ENCODE measurements at places on chromosomes 7 and 10. TPM values are rescaled to one million over a fixed set of nuclear protein-coding genes. Genes with fewer than 3 reads are reported as not detected.

GRCh38 chr7:105886776-105887175 is 10.4 kb upstream of the ATXN7L1 start:
- no peaks in the 10 kb centered on the region for H3K27me3 ChIP-seq
- H3K27ac ChIP-seq, result no peak overlapping the region
- H3K4me1 ChIP-seq, result no peaks in the 10 kb centered on the region
- no peak for DNase-seq
- no peak overlapping the region for H3K4me3 ChIP-seq
- no peaks in the 10 kb centered on the region for H3K36me3 ChIP-seq

DNA sequence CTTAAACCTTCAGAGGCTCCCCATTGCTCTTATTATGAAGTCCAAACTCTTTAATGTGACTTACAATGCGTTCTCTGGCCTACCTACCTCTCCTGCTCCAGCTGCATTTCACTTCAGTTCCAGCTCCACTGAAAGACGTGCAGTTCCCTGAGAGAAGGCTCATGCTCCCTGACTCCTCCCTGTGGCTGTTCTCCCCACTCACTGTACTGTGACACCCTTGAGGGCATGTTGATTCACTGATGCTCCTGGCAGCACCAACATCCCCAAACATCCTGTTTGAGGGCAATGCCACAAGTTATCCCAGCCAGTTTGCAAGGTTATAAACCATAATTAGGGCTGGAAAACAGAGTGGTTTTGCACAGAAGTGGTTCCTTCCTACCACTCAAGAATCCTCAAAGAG is 111.2 kb downstream of the LSM5 start:
- H3K4me3 ChIP-seq, result no peak overlapping the region
- H3K4me1 ChIP-seq, result no peaks in the 10 kb centered on the region
- DNase-seq, result no peak
- H3K27me3 ChIP-seq, result no peaks in the 10 kb centered on the region
- no peaks in the 10 kb centered on the region for H3K36me3 ChIP-seq
- no peak overlapping the region for H3K27ac ChIP-seq

DNA sequence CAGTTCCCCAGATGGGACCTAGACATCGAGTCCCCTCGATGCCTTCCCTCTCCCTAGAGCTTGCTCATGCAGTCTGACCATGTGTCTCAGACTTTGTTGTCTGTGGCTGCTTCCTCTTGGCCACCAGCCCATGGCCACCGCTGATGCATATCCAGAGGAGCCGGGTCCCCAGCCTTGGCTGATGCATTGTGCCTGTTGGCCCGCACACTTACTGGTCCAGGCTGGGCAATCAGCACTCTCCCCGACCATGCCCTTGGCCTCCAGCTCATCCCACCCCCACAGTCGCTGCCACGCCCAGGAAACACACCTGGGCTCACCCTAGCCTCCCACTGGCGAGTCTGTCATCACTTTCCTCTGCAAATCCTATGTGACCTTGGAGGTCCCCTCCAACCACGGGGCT is 10.1 kb downstream of the NPC1L1 start:
- DNase-seq, result no peak
- H3K4me1 ChIP-seq, result no peaks in the 10 kb centered on the region
- no peaks in the 10 kb centered on the region for H3K27me3 ChIP-seq
- H3K4me3 ChIP-seq, result no peak overlapping the region
- H3K36me3 ChIP-seq, result no peaks in the 10 kb centered on the region
- no peak overlapping the region for H3K27ac ChIP-seq

DNA sequence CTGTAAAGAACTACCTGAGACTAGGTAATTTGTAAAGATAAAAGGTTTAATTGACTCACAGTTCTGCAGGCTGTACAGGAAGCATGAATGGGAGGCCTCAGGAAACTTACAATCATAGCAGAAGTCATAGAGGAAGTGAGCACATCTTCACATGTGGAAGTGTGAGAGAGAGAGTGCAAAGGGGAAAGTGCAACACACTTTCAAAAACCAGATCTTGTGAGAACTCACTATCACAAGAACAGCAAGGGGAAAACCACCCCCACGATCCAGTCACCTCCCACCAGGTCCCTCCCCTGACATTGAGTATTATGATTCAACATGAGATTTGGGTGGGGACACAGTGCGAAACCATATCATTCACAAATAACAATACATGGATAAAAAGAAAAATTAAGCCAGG is 24.5 kb downstream of the AVL9 start:
- no peaks in the 10 kb centered on the region for H3K36me3 ChIP-seq
- no peaks in the 10 kb centered on the region for H3K27me3 ChIP-seq
- no peak overlapping the region for H3K27ac ChIP-seq
- H3K4me3 ChIP-seq, result no peak overlapping the region
- DNase-seq, result no peak

DNA sequence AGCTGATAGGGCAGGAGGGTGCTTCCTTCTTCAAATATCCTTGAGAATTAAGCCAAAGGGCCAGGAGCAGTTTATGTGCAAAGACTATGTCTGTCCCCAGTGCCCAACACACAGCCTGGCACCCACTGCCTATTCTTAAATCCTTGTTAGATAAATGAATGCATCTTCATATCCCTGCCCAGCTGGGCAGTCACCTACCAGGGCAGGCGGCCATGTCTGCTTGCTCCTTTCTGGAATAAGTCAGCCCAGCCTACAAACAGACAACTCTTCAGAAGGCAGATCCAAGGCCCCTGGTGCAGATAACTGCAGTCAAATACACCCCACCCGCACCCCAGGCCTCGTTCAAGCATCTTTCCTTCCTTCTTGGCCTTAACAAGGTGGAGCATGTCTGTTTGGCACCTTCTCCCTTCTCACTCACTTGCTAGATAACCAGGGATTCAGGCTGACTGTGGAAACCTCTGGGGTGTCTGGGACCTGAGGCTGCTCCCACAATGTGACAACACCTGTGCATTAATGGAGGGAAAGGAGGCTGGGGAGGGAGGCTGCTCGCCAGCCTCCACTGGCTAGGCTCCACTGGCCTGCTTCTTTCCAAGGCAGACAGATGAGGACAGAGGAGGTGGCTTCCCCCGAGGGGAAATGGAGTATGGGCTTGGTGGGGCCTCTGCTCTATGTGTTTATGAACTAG is 59.9 kb upstream of the COL13A1 start:
- no peaks in the 10 kb centered on the region for H3K4me1 ChIP-seq
- no peak for DNase-seq
- H3K27ac ChIP-seq, result no peak overlapping the region
- H3K27me3 ChIP-seq, result no peaks in the 10 kb centered on the region

DNA sequence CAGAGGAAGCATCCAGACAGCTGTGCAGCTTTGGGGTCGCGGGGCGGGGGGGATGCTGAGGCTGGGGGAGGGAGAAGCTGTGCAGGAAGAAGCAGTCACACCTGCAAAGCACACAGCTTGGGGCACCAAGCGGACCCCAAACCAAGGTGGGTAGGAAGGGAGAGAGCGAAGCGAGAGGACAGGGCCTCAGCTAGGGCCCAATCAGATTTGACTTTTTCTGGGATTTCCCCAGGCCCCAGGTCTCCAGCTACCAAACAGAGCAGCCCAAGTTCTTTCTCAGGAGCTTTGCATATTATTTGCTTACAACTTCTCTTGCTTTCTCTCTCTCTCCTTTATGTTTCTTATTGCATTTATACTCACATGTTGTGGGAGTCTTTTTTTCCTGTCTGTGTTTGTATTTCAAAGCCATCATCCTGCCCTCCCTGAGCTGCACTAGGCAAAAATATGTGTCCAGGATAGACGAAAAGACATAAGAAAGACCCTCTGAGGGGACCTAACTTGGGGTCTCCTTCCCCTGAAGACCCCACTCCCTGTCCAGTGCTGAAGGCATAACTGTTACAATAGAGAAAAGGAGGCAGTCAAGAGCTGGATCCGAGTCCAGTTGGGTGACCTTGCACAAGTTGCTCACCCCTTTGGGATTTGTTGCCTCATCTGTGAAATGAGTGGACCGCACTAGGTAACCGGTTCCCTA is 50.6 kb upstream of the SMNDC1 start:
- H3K27ac ChIP-seq, result no peak overlapping the region
- H3K36me3 ChIP-seq, result no peaks in the 10 kb centered on the region
- DNase-seq, result no peak

GRCh38 chr7:134859783-134860182 is 80.3 kb downstream of the CALD1 start:
- H3K27me3 ChIP-seq, result no peaks in the 10 kb centered on the region
- no peak overlapping the region for H3K4me3 ChIP-seq
- no peak overlapping the region for H3K27ac ChIP-seq
- H3K36me3 ChIP-seq, result no peaks in the 10 kb centered on the region
- no peak for DNase-seq

DNA sequence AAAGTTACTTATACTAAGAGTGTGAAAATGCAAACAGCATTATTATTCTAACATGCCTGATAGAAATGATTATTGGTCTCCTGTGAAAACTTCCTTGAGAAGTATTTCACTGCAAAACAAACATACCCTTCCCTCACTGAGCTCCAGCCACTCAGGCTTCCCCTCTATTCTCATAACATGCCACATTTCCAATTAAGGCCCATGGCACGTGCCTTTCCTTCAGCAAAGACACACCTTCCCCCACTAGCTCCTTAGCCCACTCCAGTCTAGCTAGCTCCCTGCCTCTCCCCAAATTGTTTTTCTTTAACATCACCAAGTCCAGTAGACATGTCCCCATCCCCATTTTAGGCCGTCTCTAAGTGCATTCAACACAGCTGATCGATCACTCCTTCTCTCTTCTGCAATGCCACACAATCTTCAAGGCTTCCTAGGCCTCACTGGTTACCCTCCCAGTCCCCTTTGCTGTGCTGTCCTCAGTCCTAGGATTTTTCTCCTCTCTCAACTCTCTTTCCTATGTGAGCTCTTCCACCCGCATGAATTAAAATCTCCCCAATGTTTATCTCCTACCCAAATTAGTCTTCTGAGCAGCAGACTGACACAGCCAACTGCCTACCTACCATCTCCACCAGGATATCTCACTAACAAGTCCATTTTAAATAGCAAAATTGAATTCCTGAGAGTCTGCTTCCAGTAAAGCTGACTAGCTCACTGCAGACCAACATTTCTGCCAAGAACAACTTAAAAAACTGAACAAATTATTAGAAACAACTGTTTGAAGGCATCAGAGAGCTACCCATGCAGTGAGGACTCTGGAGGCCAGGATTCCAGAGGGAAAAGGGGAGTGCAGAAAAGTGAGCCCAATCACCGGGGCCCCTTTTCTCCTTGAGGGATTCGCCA is 11.9 kb downstream of the CYTH3 start:
- no peak overlapping the region for H3K27ac ChIP-seq
- no peaks in the 10 kb centered on the region for H3K36me3 ChIP-seq
- H3K27me3 ChIP-seq, result no peaks in the 10 kb centered on the region
- no peaks in the 10 kb centered on the region for H3K4me1 ChIP-seq
- H3K4me3 ChIP-seq, result no peak overlapping the region

GRCh38 chr7:158576050-158576762 is 11.4 kb downstream of the PTPRN2 start:
- no peak overlapping the region for H3K4me3 ChIP-seq
- no peaks in the 10 kb centered on the region for H3K4me1 ChIP-seq
- no peaks in the 10 kb centered on the region for H3K36me3 ChIP-seq

DNA sequence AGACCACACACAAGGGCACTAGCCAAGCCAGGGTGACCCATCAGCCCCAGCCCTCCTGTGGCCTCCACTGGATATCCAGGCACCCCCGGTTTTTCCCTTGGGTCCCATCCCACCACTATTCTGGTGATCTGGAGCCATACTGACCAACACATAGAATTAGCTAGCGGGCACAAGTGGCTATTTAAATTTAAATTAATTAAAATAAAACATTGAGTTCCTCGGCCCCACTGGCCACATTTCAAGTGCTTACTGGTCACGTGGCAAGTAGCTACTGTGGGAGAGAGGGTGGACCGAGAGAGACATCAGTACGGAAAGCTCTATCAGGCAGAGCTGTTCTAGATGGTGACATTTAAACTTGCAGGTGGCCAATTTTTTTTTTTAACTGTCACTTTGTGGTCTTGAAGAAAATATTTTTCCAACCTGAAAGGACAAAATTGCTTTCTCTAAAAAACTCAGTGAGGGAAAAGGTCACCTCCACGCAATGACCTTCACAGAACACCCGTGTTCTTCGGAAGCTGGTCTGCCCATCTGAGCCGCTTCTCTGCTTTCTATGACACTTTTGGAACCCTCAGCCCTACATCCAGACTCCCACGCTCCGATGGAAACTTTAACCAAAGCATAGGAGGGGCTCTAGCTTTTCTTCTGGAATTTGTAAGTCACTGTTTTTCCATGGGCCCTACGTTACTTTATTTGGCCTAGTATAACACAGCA is 30.0 kb downstream of the HIPK2 start:
- H3K4me1 ChIP-seq, result peaks cover 2% of the 10 kb centered on the region
- DNase-seq, result no peak
- no peak overlapping the region for H3K27ac ChIP-seq
- no peaks in the 10 kb centered on the region for H3K27me3 ChIP-seq
- no peaks in the 10 kb centered on the region for H3K36me3 ChIP-seq
- H3K4me3 ChIP-seq, result no peak overlapping the region

- peaks cover 18% of the 10 kb centered on the region for H3K36me3 ChIP-seq
- no peak overlapping the region for H3K4me3 ChIP-seq
- no peak for DNase-seq
Observed at GRCh38 chr7:74233655-74234285, 20.4 kb downstream of the RFC2 start.

DNA sequence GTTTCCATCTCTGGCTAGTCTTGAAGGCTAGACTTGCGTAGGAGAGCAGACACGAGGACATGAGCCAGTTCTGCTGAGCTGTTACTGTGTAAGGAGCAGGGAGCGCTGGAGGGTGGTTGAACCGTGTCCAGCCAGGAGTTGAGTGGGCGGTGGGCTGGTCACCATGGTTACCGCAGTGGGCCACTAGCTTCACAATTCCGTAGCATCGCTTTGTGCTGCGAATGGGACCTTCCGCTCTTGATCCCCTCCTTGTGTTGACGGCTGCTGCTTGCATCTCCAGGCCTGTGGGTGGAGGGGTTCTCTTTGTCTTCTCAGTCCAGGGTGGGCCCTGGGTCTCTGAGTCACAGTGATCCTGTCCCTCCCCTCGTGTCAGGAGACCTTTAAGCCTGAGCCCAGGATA is 49.4 kb upstream of the OCM start:
- H3K4me1 ChIP-seq, result no peaks in the 10 kb centered on the region
- no peaks in the 10 kb centered on the region for H3K36me3 ChIP-seq
- no peak overlapping the region for H3K27ac ChIP-seq
- H3K4me3 ChIP-seq, result no peak overlapping the region

- DNase-seq, result no peak
- no peaks in the 10 kb centered on the region for H3K36me3 ChIP-seq
- H3K27me3 ChIP-seq, result no peaks in the 10 kb centered on the region
- no peak overlapping the region for H3K27ac ChIP-seq
- H3K4me3 ChIP-seq, result no peak overlapping the region
- no peaks in the 10 kb centered on the region for H3K4me1 ChIP-seq
Observed at GRCh38 chr7:115775981-115776380, 254.6 kb downstream of the TFEC start.

GRCh38 chr7:18975276-18975675 is 142.2 kb downstream of the TWIST1 start:
- no peaks in the 10 kb centered on the region for H3K36me3 ChIP-seq
- H3K4me1 ChIP-seq, result no peaks in the 10 kb centered on the region
- H3K27me3 ChIP-seq, result no peaks in the 10 kb centered on the region
- H3K27ac ChIP-seq, result no peak overlapping the region
- no peak for DNase-seq

GRCh38 chr10:127619546-127620325 is 70.6 kb downstream of the NPS start:
- no peaks in the 10 kb centered on the region for H3K4me1 ChIP-seq
- no peak overlapping the region for H3K27ac ChIP-seq
- H3K27me3 ChIP-seq, result no peaks in the 10 kb centered on the region
- no peak for DNase-seq
- H3K4me3 ChIP-seq, result no peak overlapping the region

The GRM8 gene
- 6.5 TPM for total RNA-seq

The MAT1A gene
- total RNA-seq, result 1,200 TPM

The EN2 gene
- total RNA-seq, result not detected

The CDHR3 gene
- total RNA-seq, result 8.6 TPM

The HPSE2 gene
- total RNA-seq, result not detected

The PRXL2A gene
- total RNA-seq, result 44.2 TPM

The HABP2 gene
- total RNA-seq, result 422 TPM

The GRID1 gene
- total RNA-seq, result 0.59 TPM

Data from right lobe of liver (tissue), 6 donors.